ENCODE measurements at places on chromosomes 5 and 9. TPM values are rescaled to one million over a fixed set of nuclear protein-coding genes. Genes with fewer than 3 reads are reported as not detected.

CCDC171 gene
- 4.5 TPM for total RNA-seq

LCN10 gene
- total RNA-seq = 0.12 TPM

TXNDC8 gene
- total RNA-seq = not detected

SCGB3A1 gene
- total RNA-seq = not detected

CNTFR gene
- total RNA-seq = 14.5 TPM

NKD2 gene
- total RNA-seq = 2.1 TPM

RHOBTB3 gene
- total RNA-seq = 56.5 TPM

CCDC192 gene
- total RNA-seq = not detected

MAPKAP1 gene
- total RNA-seq = 84.9 TPM

PCDHA9 gene
- 0.16 TPM for total RNA-seq

SPOCK1 gene
- total RNA-seq = 7.9 TPM

ECM2 gene
- 1.0 TPM for total RNA-seq

PARP8 gene
- total RNA-seq = 29.3 TPM

GRXCR2 gene
- total RNA-seq = not detected

BAAT gene
- not detected for total RNA-seq

CDH9 gene
- not detected for total RNA-seq

ABO gene
- 114 TPM for total RNA-seq

CNTNAP3B gene
- 21.7 TPM for total RNA-seq

MED7 gene
- 14.4 TPM for total RNA-seq

KIF4B gene
- not detected for total RNA-seq

IRX1 gene
- not detected for total RNA-seq

PCDHB16 gene
- total RNA-seq = 0.89 TPM

PIK3R1 gene
- 66.7 TPM for total RNA-seq

LRSAM1 gene
- total RNA-seq = 17.9 TPM

All from mucosa of descending colon (tissue), 3 donors.